ENCODE measurements at places on chromosomes 6 and 20.
A peak's percentile ranks its signal among the peaks of the same experiment; 100 is the strongest.

GRCh38 chr6:56770011-56770520 lies 127.4 kb upstream of the DST start:
- DNase-seq: peak; percentile 50

GRCh38 chr6:160005861-160006540 lies 37.1 kb downstream of the IGF2R start:
- peak; percentile 66 for DNase-seq

GRCh38 chr20:59770270-59770669 lies 163.2 kb downstream of the SYCP2 start:
- DNase-seq: no peak

DNA sequence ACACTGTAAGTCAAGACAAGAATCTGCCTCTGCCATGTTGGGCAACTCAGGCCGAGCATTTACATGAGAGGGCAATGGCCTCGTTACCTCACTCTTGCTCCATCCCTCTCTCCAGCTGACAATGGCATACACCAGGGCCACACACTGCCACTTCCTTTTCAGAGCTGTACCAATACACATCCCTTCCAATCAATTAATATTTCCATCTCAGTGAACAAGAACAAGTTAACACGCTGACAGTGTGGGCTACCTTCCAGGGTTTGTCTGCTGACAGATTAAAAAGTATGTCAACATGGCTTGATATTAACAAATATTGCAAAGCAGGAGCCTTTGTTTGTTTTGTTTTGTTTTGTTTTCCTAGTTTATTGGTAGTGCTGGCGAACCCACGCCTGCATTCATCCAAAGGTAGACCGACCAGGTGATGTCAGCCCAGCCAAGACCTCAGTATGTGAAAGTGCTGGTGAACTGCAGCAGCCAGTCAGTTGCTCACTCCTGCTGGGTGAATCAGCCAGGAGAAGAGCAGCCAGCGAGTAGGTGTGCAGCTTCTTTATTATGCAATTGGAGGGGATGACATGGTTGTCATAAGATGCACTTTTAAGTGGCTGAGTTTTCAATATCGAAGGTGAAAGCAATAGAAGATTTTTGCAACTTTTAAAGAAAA lies 487.3 kb upstream of the JARID2 start:
- peak; percentile 48 for DNase-seq

DNA sequence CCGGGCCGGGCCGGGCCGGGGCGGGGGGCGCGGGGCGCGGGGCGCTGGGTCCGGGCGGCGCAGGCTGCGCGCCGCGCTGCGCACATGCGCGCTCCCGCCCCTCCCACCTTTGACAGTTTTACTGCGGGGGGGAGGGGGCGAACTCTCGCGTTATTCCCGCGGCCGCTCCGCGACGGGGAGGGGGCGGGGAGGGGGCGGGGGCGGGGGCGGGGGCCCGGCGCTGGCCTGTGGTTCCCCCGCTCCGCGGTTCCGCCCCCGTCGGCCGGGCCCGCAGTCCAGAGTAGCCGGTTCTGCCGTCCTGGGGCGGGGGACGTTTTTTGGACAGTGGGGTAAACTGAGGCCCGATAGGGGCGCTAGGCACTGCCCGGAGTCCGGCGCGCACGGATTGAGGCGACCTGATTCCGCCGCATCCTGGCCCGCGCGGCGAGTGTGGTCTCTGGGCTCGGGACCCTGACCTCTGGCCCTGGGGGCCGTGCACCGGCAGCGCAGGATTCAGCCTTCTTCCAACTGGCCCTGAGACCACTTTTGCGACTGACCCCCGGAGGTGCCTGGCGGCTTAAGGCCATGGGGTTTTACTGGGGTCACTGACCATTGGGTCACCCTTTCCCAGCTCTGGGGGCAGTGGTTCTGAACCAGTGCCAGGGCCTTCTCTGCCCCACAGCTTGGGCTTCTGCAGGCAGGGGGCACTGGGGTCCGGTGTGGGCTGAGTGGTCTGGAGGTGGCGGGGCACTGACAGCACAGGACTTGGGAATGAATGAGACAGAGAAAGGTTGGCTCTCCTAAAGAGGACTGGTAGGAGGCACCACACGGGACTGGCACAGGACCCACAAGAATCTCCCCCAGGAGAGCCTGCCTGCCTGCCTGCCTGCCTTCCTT lies at the start of gene ZNF512B:
TSS of gene ZNF512B (minus strand) at position 93 of the 876 bp plus-strand sequence. CDS start 1,980 bp downstream, outside the sequence.
- peak; percentile 76 for DNase-seq

Data from GM23248 (cell line).